LHCN-M2 (cell line): ENCODE measurements at places on chromosomes 2 and 18. TPM values are rescaled to one million over a fixed set of nuclear protein-coding genes. Genes with fewer than 3 reads are reported as not detected.

DOK1 gene
- total RNA-seq, result 25.1 and 33.5 TPM in 2 replicates

OTOS gene
- not detected in 2 replicates for total RNA-seq

DNA sequence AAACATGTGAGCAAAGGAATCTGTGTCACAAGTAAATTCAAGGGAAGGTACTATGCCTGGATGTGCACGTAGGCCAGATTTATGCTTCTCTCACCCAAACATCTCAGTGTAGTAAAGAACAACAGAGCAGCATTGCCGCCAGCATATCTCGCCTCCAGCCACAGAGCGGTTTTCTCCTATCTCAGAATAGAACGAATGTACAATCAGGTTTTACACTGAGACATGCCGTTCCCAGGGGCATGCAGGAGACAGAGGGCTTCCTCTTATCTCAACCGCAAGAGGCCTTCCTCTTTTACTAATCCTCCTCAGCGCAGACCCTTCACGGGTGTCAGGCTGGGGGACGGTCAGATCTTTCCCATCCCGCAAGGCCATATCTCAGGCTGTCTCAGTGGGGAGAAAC lies 175.3 kb downstream of the RPIA start:
- DNase-seq, result no peak

GRCh38 chr18:111306-112014 lies 46.9 kb upstream of the USP14 start:
- DNase-seq, result peak; percentile 27

GRCh38 chr2:53770264-53770663 lies 2.7 kb downstream of the CHAC2 start:
- no peak for DNase-seq
